NCI-H1930 (cell line): ENCODE measurements at places on chromosomes 1 and 21.

- DNase-seq, result no peak
Measured at GRCh38 chr1:224698015-224698451, 81.9 kb downstream of the CNIH3 start.

DNA sequence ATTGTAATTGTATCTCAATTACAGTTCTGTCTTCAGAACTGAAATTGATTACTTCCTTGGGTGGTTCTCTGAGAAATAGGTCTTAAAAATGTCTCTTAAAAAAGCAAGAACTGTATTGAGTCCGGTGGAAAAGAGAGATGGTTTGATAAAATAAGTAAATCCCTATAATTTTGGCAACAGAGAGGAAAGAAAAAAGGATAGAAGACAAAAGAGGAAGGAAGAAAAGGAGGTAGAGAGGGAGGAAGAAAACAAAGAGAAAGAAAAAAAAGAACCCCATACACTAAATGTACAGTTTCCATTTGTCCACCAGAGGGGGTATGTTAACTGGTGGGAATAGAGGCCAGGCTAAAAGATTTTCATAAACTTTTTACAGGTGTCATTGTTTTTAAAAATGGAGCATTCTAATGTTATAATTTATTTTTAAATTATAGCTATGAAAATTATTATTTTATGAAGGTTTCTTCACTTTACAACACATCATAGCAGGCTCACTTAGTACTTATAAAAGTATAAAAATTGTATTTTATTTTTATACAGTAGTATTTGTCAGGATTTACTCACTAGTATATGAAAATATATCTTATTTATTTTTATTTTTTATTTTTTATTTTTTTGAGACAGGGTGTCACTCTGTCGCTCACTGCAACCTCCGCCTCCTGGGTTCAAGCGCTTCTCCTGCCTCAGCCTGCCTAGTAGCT, 2.1 kb upstream of the UBE2T start:
- DNase-seq, result peak; percentile 59

DNA sequence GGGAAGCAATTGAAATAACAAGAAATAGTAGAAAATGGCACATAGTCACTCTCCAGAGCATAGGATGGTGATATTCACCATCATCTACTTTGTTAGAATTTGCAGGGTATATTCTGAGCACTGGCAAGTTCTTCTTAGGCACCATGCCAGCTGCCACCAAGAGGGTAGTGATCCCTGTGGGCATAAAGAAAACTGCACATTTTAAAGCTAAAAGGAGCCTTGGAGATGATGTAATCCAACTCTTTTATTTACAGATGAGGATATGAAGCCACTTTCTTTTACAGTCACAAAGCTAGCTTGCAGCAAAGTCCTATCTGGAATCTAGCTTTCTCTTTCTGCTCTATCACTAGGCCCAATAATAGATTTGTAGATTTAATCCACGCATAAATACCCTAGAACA, 69.0 kb downstream of the PTGER3 start:
- no peak for DNase-seq

DNA sequence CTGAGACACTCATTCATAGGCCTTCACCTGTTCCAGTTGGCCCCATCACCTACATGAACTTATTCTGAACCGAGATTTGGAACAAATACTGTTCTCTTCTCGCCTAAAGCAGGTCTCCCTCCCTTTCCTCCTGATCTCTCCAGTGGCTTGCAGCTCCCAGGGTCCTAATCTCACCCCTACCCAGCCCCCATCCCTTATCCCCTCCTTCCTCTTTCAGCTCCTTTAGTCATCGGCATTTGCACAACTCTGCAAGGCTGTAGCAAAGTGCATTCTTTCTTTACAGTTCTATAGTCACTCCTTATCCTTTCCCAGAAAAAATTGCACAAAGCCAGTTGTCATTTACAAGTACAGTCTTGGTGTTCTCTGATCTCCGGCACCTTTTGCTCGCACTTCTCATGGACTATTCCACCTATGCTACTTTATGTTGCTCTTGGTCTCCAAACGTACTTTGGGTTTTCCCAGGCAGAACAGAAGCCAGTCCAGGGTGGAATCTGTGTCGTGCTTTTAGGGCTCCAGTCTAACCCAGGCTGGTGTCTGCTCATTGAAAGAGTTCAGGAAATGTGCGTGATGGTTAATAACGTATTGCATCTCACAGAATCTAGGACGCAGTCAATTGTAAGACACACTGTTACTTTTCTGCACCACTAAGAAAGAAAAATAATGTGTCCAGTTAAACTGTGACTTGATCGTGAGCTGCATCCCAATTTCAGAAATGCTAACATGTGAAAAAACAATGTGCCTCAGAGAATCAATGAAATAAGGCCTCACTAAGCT, 965 bp downstream of the ABCA4 start:
- no peak for DNase-seq

DNA sequence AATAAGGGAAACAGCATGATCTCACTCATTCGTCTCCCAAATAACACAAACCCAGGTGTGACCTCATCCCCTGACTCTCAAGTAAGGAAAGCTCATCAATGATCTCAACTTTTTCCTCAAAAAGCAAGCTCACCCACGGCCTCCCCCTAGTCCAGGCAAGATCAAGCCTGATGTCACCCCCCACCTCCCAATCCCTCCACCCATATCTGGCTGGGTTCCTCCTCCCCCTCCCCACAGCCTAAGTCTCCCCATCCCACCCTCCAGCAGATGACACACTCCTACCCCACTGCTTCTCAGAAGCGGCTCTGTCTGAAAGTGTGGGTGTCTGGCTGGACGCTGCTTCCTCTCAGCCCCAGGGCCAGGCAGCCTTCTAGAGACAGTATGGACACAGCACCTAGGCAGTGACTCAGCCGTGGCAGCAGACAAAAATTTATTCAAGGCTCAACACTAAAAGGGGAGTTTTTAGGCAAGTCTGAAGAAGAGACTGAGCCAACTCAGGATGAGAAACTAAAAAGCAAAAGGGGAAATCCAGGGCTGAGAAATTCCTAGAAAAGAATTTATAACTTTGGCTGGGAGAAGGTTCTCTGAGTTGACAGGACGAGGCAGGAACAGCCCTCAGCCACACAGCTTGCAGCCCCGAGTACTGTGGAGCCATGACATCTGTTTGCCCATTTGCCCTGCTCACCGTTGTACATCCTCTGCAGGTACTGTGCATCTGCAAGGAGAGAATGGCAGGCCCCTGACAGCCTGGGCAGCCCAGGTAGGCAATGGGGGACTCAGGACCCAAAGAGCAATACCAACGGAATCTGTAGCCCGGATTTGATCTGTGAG, 81.6 kb upstream of the LRRC8D start:
- DNase-seq, result no peak

GRCh38 chr1:234823191-234824176, 213.5 kb upstream of the IRF2BP2 start:
- DNase-seq, result no peak

DNA sequence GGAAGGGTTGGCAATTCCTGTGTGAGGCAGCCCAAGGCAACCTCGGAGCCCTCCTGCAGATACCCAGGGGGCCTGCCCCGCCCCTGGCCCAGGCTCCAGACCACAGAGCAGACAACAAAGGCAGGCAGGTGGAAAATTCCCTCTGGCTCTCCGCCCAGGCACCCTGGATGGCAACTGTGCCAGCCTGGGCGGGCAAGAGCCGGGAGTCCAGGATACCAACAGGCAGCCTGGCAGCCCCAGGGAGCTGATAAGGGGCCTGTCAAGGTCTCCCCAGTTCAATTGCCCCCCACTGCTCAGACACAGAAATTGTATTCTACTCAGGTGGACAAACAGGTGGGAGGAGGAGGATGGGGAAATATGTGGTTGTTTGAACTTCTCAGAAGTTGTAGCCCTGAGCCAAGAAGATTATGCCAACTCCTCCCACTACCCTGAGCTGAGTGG, 15.4 kb upstream of the GPR37L1 start:
- no peak for DNase-seq

DNA sequence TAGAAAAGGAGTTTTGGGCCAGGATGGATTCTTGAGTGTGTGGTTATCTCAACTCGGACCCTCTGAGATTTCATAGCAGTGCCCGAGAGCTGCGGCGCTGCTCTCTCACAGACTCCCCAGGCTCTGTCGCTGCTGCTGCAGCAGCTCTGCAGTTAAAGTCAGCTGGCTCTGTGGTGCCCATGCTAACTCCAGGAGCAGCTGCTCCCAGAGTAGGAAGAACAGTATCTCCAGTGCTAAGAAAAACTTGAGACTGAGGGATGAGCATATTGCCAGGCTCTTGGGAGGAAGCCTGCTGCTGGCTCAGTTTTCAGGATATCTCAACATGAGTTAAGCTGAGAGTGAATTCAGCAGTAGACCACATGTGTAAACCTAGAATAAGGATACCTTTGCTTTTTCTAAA, 4.5 kb downstream of the LCE2D start:
- no peak for DNase-seq
